Activated CD4-positive, alpha-beta T cell treated with anti-CD3 and anti-CD28 coated beads, Interleukin-2, amount 50 U/mL, for 48 hours (primary cell): ENCODE measurements at places on chromosomes 11 and 22.

- no peak for DNase-seq
Measured at GRCh38 chr11:43905813-43906241, 25.2 kb downstream of the ALKBH3 start.

DNA sequence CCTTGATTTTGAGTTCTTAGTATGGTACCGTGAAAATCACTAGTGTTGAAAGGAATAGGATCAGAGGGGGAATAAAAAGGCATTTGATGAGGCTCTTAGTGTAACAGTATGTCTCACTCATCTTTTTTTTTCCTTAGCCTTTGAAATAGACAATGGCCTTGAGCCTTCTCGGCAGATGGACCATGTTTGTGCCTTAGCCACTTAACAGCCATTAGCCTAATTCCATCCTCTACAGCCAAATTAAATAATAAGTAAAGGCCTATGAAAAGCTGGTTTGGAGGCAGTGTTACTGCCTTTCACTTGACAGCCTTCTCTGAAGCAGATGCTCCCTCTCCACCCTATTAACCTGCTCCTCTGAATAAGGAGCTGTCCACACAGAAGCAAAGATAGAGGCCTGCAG, 580.7 kb downstream of the NTM start:
- no peak for DNase-seq

- DNase-seq: no peak
Measured at GRCh38 chr11:100735949-100736675, 49.0 kb downstream of the ARHGAP42 start.

- no peak for DNase-seq
Measured at GRCh38 chr22:37533995-37534394, 14.8 kb upstream of the CARD10 start.

GRCh38 chr11:8786933-8787332, 104.3 kb downstream of the RPL27A start:
- DNase-seq: no peak

GRCh38 chr22:44363980-44364750, 51.4 kb upstream of the SHISAL1 start:
- no peak for DNase-seq

- no peak for DNase-seq
Measured at GRCh38 chr11:75047191-75047590, 49.5 kb downstream of the OR2AT4 start.

DNA sequence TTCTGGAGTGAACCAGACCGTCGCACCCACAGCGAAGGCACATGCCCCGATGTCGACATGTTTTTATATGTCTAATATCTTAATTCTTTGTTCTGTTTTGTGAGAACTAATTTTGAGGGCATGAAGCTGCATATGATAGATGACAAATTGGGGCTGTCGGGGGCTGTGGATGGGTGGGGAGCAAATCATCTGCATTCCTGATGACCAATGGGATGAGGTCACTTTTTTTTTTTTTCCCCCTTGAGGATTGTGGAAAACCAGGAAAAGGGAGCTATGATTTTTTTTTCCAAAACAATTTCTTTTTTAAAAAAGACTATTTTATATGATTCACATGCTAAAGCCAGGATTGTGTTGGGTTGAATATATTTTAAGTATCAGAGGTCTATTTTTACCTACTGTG, 49.2 kb upstream of the OR4B1 start:
- DNase-seq: no peak

DNA sequence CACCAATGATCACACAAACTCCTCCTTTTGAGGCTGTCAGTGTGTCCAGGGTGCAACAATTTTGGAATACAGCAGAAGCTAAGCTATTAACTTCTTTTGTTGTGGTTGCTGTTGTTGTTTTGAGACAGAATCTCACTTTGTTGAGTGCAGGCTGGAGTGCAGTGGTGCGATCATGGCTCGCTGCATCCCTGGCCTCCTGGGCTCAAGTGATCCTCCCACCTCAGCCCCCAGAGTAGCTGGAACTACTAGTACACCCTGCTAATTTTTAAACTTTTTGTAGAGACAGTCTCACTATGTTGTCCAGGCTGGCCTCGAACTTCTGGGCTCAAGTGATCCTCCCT, 22.0 kb downstream of the GSTT2B start:
- no peak for DNase-seq

DNA sequence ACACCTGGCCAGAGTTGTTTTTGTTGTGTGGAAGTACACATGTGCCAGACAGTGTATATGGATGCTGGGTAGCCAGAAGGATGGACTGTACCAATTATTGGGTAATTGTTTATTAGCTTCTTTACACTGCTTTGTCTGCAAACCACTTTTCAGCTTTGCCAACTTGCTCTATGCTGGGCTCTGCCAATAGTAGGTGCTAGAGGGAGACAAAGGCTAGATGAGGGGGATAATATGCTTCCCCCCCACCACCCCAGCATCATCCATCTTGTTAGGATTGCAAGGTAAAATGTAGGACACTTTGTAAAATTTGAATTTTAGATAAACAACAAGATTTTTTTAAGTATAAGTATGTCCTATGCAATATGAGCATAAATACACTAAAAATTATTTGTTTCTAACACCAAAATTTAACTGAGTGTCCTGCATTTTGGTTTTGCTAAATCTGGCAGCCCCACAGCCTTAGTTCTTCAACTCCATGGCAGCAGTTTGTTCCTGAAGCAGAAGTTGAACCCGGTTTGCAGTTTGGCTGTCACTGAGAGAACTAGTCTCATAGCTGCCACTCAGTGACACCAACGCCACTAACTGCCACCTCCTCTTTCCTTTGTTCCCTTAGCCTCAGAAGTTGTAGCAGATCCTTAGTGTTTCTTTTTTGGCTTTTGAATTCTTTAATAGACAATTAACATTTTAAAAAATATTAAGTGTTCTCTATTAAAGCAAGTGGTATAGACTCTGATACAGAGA, 78.8 kb downstream of the CCDC81 start:
- DNase-seq: no peak

DNA sequence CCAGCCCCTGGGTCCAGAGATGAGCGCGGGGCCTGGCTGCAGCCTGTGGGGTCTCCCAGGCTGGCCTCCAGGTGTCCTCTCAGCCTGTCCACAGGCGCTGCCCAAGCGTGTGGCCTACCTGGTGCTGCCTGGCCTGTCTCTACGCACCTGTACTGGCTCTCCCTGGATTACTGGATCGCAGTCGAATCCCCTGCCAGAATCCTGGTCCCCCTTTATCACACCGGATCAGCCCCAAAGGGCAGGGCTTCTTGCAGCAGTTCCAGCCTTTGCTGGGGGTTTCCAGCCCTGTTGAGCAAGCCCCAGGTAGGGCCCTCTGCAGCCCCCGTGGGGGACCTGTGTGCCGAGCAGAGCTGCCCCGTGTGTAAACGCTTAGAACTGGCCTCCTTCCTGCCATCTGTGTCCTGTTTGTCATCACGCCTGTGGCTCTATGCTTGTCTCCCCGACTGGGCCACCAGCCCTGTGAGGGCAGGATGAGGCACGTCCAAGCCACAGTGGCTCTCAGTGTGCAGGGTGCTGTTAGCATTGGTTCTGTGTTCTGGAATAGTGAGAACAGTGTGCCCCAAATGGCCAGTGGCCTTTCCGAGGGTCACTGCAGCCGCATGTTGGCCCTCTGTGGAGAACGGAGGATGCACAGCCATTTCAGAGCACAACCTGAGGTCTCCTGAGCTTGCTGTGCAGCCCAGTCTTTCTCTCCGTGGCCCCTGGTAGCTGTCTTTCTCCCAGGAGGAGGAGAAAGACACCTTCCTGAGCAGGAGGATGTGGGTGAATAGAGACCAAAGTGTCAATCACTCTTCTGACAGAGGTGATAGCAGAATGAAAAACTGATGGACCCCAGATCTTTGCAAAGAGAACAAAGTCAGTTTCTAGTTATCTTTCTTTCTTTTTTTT, 13.9 kb upstream of the TXNRD2 start:
- DNase-seq: no peak

GRCh38 chr22:19228179-19228578, 49.6 kb upstream of the SLC25A1 start:
- DNase-seq: no peak

- no peak for DNase-seq
Measured at GRCh38 chr11:33347490-33348125, 90.4 kb downstream of the HIPK3 start.

DNA sequence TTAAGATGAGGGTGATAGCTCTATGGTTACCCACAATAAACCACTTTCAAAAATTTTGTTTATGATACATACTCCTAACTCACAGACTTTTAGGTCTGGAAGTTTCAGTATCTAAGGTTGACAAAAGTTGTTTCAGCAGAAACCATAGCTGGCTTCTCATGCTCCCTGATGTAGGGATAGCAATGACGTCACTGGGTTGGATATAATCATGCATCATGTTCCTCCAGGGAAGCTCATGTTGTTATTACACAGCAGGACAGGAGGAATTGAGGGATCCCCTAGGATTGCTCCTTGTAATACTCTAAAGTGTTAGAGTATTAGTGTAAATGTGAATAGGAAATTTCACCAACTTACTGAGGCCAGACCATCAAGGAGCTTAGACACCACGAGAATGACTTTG, 23.6 kb downstream of the APOL3 start:
- DNase-seq: no peak

DNA sequence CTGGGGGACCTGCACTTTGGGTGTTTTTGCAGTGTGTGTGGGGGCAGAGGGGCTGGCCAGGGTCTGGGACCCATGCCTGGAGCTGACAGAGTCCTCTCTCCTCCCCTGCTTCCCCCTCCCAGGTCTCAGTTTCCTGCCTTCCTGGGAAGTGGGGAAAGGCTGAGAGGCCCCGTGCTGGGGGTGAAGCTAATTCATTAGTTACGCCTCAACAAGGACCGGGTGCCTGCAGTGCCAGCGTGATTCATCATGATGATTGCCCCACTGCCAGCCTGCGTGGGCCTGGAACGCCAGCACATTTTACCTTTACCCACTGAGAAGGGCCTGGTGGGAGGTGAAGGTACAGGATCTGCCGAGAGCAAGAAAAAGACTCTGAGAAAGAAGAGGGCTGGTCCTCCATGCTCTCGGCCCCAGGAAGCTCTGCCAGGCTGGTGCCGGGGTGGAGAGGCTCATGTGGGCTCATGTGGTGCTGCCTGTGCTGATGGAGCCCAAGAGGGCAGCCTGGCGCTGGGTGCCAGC, 2.9 kb upstream of the LRRC10B start:
- no peak for DNase-seq

GRCh38 chr11:87036756-87037449, 831 bp upstream of the TMEM135 start:
- no peak for DNase-seq
